ENCODE measurements at places on chromosomes 16 and 17.

DNA sequence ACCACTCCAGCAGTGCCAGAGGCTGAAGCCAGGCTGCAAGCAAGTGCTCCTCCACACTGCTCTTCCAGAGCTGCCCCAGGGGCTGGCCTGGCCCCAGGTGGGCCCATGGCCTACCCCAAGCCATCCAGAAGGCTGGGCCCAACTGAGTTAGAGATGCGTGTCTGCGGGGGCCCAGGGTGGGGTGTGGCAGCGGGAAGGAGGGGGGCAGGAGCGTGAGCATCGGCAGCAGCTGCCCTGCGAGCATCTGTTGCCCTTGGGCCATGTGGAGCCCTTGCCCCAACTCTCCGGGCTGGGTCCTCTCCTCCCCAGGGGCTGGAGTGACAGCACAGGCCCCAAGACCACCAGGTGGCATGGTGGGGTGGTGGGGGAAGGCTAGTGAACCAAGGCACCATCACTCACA lies 7.3 kb upstream of the SREBF1 start:
- no peak for DNase-seq

GRCh38 chr17:29379084-29379991 lies 10.8 kb upstream of the TAOK1 start:
- DNase-seq: no peak

GRCh38 chr17:37187262-37187661 lies 188.5 kb upstream of the C17orf78 start:
- no peak for DNase-seq

DNA sequence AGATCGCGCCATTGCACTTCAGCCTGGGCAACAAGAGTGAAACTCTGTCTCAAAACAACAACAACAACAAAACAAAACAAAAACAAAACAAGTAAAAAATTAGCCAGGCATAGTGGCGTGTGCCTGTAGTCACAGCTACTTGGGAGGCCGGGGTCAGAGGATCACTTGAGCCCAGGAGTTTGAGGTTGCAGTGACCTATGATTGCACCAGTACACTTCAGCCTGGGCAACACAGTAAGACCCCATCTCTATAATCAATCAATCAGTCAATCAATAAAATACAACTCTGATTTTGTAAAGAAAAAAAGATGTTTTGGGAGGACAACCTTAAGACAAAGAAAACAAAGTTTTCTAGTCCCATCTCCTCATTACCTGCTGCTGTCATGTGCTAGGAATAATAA lies 51.9 kb downstream of the MARCHF10 start:
- no peak for DNase-seq

- DNase-seq: no peak
These were observed 8.6 kb downstream of the KRT40 start for GRCh38 chr17:40975516-40975915.

DNA sequence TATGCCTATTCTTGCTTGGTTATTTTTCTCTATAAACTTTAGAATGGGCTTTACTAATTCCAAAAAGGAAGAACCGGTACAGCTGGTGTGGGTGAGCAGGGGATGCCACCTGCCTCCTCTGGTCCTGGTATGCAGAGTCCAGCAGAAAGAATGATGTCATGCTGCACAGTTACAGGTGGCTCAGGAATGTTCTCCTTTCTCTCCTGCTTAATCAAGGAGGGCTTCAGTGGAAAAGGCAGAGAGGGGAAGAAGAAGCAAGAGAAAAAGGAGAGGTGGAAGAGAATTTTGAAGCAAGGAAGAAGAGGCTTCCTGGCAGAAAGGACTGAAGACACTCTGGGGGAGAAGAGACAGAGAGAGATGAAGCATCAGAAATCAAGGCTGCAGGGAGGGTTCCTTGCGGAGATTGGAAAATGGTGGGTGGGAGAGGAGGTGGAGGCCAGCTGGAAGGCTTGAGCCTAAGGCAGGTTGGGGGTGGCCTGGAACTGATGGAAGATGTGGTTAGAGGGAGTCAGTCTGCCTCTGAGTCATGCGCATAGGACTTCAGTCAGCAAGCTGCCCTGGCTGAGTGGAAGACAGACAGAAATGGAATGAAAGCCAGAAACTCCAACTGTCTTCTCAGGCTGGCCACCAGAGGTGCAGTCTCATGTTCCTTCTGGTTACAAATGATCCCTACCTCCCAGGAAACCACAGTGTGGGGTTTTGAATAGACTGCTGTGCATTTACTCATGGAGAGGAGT lies 64.6 kb upstream of the CRHR1 start:
- DNase-seq: peak; percentile 70

DNA sequence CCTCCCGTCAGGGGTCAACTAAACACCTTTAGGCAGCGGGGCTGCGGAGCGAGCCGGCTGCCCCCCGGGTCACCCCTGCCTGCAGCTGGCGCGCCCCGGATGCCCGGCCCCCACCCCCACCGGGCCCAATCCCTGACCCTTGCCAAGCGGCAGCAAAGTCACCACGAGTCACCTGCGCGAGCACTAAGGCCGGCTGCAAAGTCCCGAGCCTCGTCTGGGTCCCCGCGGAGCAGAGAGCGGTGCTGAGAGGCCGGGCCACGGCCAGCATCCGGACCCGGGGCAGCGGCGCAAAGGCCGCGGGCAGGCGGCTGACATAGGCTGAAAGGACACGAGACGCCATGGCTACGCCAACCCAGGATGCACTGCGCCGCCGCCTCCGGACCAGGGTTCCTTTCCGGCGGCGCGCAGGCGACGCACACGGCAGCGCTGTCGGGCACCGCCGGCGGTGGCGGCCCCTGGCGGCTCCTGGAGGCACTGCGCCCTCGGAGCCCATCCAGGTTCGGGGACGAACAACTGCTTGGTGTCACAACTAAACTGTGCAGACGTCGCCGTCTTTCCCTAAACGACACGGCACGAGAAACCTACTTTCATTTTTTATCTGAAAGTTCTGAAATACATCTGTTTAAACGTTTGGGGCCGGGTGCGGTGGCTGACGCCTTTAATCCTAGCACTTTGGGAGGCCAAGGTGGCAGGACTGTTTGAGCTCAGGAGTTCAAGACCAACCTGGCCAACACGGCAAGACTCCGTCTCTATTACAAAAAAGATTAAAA lies at the start of gene NDUFAB1:
TSS of gene NDUFAB1 (minus strand) at position 366 of the 770 bp plus-strand sequence. CDS start at position 340, 26 bp downstream.
- DNase-seq: peak; percentile 96

GRCh38 chr17:29615048-29615385 lies 7.7 kb downstream of the CORO6 start:
- DNase-seq: no peak

DNA sequence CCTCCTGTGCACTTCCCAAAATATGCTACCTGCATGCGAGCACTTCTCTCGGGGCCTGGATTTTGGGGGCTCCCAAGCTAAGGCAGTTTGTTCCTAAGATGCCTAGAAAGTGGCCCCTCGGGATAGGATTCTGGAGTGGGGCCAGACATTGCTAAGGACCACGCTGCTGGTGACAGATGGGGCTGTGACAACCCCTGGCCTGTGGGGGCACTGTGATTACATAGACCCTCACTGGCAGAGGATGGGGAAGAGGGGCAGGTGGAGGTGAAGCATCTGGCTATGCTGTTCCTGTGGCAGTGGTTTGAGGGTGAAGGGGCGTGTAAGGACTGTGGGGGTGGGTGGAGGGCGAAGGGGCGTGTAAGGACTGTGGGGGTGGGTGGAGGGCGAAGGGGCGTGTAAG lies 128.4 kb downstream of the ENGASE start:
- peak; percentile 73 for DNase-seq

GRCh38 chr17:35988164-35988563 lies 1.6 kb upstream of the CCL14 start:
- no peak for DNase-seq

DNA sequence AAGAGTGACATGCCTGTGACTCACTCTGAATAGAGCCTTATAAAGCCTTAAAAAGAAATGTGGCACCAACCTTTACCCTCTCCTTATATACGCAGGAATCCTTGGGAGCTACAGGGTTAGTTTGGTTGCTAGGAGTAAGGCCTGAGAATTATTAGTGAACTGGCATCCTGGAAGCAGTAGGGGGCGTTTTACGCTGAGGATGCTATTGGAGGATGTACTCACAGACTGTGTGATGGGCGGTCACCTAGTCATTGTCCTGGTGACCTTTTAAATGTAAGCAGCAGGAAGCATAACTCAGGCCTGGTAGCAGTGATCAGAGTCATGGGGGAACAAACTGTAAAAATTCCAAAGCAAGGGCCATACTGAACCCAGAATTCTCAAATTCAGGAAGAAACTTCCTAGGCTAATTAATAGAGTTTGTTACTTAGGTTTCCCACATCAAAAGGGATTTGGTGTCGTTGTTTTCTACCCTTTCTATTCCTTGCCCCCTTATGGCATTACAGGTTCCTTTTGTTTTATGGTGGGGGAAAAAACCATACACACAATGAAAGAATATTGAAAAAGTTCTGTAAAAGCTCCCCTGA lies 153.8 kb downstream of the SNX11 start:
- peak; percentile 76 for DNase-seq

DNA sequence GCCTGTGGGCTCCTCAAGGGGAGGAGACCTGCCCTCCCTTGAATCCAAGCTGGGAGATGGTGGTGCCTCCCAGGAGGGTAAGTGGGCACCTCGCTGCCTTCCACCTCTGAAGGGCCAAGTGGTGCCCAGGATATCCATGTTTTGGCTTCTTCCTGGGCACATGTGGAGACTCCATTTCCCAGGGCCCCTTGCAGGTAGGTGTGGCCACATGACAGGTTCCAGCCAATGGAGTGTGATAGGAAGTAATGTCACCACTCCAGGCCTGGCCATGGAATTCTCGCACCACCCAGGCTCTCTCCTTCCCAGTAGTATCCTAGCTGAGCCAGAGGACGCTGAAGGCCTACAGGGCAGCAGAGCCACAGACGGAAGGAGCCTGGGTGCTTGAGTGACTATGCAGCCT lies 17.6 kb upstream of the PEMT start:
- peak; percentile 73 for DNase-seq

DNA sequence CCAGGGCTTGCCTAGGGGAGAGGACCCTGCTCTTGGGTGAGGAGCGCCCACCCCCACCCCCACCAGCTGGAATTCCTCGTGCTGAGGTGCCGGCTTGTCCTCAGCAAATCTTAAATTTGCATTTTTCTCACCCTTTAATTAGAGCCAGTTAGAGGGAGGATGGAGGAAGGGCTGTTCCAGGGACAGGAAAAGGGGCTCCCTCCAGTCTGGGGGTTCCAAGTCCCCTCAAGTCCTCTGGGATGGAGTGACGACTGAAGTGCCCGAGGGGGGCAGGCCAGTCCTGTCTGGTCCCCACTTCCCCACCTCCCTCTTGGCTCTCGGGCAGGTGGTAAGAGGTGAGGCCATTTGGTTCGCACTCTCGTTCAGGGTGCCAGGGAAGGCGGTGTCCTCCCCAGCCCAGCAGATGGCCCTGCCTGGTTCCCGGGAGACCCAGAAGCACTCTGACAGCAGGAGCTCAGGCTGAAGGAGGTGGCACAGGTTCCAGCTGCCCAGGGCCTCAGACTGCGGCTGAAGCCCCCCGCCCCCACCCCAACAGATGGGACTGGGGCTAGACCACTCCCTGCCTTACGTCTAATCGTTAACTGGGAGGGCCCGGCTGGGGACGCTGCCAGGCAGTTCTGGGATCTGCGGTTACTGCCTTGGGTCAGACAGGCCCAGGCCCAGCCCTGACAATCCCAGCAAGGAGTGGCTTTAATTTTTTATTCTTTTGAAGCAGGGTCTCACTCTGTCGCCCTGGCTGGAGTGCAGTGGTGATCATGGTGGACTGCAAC lies 2.2 kb downstream of the RAB26 start:
- no peak for DNase-seq

DNA sequence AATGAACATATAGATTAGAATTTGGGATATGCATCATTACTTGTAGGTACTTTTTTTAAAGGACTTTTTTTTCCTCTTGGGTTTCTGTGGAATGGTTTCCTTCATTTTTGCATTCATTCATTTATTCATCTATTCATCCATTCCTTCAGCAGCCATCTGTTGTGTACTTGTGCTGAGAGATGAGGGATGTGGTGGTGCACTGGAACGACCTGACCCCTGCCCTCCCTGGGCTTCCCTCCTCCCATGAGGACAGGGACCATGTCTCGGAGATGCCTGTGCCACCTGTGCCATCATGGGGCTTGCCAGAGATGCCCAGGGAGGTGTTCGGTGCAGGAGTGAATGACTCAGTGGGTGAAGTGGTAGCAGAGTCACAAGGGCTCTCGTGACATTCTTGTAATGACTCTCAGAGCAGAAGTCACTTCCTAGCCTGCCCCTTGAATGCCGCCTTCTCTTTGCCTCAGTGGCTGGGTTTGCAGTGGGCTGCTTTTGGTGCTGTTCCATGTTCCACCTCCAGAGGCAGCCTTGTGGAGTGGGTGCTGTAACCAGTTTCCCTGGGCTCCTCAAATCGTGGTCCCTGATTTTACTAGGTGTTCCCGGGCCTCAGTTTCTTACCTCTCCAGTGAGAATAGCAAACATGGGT lies 43.9 kb downstream of the CLEC16A start:
- DNase-seq: peak; percentile 51

DNA sequence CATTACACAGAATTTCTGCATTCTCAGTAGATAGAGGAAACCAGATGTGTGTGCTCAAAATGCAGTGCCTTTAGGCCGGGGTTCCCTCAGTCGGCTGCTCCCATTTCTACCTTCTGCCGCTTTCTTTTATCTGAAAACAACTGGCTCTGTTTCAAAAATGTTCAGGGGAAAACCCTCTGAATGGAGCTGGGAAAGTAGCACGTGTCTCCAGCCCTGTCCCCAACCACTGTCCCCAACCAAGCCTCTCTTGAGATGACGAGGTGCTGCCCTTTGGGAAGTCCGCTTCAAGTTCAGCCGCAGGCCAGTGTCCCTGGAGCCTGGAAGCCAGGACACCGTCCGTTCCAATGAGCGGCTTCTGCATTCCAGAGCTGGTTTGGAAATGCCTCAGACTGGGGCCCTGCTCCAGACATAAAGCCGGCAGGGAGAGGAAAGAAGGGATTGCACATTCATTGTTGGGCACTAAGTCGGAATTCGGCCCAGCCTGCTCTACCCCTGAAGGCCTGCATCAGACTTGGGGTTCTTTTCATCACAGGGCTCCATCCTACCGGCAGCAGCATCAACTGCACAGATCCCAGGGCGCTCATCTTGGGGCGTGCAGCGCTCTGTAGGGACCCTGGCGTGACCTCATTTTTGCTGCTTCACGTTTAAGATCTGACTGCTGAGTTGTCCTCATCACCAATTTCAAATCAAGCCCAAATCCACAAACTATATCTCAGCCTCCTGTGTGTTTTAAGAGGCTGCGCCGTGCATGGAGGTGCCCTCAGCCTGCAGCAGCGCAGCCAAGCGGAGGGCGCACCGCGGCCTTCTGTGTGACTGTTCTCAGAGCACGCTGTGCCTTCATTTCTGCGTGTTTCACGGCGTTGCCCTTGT lies 111.3 kb downstream of the BANP start:
- DNase-seq: no peak

- no peak for DNase-seq
These were observed 81.1 kb downstream of the TBC1D16 start for GRCh38 chr17:79954281-79955166.
